NCI-H1694 treated with DMSO at 0.1 percent for 48 hours (cell line): ENCODE measurements at places on chromosomes 5 and 9.

GRCh38 chr9:4581861-4582565 lies 80.1 kb upstream of the PLPP6 start:
- no peak for DNase-seq

DNA sequence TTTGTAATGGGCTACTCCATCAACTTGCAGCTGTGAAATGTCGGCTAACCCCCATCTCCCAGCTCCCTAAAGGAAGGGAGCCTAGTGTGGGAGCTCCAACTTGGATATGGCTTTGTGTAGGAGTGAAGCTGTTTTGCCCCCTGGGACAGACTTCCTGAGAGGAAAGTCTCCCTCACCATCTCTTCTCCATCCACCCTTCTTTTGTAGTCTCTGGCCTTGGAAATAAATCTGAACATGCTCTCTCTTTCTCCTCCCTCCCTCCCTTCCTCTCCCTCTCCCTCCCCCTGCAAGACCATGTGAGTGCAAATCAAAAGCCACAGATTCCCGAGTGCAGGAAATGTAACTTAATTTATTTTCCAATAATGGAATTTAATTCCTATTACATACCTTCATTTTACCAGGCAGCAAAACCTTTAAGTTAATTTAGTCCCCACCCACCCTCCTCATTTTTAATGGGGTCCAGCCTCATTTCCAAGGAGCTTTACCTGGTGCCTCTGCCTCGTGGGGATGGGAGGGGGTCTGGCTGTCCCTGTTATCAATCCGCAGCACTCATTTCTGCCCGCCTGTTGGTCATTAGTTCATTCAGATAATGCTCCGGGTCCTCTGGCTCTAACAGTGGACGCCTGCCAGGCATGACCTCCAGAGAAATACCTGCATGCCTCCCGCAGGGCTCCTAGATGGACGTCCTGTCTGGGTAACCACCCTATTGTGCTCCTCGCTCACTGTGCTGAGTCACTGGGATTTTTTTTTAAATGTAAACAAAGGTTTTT lies 122.9 kb upstream of the TAF11L2 start:
- DNase-seq = no peak

- no peak for DNase-seq
These were observed 366 bp downstream of the EPB41L4A start for GRCh38 chr5:112418659-112419163.

GRCh38 chr9:117286245-117286644 lies 128.6 kb downstream of the ASTN2 start:
- no peak for DNase-seq

DNA sequence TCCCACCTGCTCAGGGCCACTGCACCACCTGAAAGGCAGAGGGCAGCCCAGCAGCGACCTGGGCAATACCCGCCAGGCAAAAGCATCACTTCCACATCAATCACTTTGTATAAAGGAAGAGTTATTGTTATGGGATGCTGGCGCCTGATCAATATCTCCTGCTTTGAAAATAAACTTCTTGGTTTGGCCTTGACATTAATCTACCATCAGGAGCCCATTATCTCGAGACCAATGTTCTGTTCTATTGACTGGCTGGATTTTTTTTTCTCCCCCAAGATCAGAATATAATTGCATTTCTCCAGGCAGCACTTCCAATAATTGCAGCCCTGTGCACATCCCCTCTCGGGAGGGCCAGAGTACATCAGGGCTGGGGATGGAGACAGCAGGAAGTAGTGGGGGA lies 44.4 kb upstream of the SAP30L start:
- DNase-seq = no peak

DNA sequence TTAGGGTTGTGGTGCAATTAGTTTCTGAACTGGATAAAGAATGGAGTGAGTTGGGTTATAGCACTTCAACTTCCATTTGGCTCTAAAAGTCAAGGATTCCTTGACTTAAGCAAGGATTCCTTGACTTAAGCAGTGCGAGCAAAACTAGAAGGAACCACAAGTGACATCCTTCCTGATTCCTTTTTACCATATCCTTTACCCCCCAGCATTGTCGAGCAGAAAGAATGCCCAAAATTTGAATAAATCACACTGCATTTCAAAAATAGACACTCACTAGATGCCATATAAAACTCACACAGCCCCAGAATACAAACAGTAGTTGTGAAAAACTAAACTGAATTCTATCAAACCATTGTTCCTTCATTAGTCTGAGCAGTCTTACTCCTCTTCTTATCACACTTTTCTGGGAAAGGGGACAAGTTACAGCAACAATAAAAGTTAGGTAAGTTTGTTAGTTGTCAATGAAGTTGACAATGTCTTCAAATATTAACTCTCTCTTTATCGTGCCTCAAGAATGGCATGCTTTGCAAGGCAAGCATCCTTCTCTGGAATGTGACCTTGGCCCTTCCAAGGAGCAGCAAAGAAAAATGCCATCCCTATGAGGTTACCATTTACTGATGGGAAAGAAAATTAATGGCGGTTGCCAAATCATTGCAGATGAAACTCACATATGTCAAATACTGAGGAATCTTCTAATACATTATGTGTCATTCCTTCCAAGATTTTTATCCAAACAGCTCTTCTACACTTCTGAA lies 273.3 kb upstream of the ANKRD55 start:
- DNase-seq = no peak

- no peak for DNase-seq
These were observed 93.7 kb downstream of the HOMER1 start for GRCh38 chr5:79420248-79420647.

- DNase-seq = no peak
These were observed 554.0 kb downstream of the BNC2 start for GRCh38 chr9:16316456-16316855.

- no peak for DNase-seq
These were observed 2.6 kb upstream of the DAB2IP start for GRCh38 chr9:121648799-121649198.

DNA sequence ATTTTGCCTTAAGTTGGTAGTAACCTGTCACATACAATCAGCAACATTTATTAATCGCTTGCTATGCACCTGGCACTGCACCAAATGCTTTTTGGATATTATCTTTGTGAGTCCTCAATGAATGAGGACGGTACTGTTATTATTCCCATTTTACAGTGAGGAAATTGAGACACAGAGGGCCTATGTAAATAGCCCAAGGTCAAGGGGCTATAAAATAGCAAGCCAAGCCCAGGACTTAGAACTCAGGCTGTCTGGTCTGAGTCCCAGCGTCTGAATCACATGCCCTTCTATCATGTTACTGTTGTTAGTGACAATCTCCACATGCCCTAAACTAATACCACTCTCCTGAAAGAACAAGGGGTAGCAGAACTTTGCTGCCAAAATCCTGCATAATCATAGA lies 60.0 kb downstream of the ERAP1 start:
- no peak for DNase-seq

DNA sequence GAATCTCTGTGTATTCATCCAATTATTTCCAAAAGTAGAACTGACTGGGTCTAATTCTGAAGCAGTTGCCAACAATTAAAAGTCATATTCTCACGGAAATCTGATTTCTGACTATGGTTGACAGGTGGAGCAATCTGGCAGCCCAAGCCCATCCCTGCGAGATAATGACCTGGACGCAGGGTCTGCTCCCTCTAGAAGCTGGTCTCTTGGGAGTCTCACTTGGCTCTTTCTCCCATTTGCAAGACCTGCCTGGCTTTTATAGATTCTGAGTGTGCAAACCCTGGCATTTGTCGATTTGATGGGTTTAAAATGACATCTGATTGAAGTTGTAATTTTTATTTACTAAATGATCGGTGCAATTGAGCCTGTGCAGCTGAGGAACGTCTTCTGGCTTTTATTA lies 49.4 kb upstream of the NEURL1B start:
- peak; percentile 20 for DNase-seq

- no peak for DNase-seq
These were observed 1100.4 kb upstream of the EDIL3 start for GRCh38 chr5:85484982-85485574.

DNA sequence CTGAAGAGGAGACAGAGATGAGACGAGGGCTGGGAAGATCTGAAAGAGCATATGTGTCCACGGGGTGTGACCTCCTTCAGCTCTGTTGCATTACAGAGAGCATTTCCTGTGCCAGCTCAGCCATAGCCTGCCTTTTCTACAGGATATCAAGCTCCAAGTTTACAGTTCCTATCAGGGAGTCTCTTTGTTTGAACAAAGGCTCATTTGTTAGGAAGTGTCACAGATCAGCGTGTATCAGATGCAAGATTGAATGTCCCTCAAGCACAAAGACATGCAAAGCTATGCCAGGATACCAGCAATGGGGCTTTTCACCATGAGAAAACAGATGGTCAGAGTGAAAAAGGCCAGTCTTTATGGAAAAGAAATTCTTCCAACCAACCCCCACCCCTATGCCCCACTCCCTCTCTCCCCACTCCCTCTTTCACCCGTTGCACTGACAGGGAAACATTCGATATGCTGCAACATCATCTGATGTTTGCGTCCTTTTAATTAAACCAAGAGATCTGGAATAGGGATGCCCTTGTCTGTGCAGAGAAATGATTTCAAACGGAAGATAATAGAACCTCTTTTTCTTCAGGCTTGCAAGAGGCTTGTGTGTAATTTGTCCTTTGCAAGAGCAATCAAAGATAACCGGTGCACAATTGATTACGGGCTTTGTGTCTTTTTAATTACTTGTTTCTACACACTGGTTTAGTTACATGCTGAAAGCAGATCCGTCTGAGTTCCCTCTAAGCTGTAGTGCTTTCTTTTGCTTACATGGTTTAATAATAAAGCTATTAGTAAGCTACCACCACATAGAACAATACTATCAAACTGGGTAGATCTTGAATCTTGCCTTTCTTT lies 263.1 kb upstream of the RGMB start:
- DNase-seq = no peak

GRCh38 chr9:134773842-134774241 lies 106.8 kb upstream of the FCN2 start:
- no peak for DNase-seq

DNA sequence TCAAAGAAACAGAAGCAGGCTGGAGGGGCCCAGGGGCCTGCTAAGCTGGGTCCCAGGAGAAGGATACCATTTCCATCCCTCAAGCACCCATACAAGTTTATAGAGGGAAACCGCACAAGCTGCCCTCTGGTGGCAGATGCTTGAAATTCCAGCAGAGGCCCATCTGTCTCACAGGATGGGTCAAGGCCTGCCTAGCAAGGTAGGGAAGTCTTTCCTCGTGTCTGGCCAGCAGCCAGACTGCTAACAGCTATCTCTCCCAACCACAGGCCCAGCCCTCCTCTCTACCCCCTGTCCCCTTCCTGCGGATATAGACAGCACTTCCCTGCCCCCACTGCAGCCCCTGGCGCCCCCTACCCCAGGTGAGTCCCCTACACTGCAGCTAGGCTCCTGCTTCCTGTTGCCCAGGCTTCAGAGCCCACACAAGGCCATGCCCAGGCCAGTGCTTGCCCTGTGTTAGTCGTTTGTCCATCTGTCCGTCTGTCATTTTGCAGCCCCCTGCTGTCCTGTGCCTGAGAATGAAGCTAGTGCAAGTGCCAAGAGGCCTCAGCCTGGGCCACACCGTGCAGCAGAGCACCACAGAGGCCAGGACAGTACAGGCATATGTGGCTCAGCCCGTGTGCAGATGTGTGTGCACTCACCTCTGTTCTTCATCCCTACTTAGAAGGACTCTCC lies 26.2 kb downstream of the TCF7 start:
- peak; percentile 64 for DNase-seq

DNA sequence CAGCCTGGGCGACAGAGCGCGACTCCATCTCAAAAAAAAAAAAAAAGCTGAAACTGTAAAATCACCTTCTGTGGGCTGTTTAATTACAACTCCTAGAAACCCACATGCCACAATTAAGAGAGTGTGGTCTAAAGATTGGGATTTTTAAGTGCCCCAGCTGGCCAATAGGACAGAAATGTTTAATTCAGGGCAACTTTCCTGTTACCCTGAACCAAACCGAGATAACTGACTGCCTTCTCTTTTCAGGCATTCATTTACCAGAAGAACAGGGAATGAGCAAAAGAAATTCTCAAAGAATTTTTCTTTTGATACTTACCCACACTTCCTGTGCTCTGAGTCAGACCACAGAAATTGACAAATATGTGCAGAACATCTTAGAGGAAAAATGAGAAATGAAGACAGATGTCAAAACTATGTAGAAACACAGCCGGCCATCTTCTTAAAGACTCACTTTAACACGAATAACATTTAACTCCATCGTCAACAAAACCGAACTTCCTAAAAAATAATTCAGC lies 221.3 kb upstream of the DAPK1 start:
- no peak for DNase-seq

- DNase-seq = peak; percentile 46
These were observed 12.0 kb upstream of the OLFM1 start for GRCh38 chr9:135075234-135076142.

- DNase-seq = no peak
These were observed 55.9 kb upstream of the NKD2 start for GRCh38 chr5:952597-953271.

GRCh38 chr5:131792896-131793295 lies 3.9 kb downstream of the FNIP1 start:
- no peak for DNase-seq

- no peak for DNase-seq
These were observed 405.4 kb downstream of the TMEM232 start for GRCh38 chr5:110321117-110321516.

DNA sequence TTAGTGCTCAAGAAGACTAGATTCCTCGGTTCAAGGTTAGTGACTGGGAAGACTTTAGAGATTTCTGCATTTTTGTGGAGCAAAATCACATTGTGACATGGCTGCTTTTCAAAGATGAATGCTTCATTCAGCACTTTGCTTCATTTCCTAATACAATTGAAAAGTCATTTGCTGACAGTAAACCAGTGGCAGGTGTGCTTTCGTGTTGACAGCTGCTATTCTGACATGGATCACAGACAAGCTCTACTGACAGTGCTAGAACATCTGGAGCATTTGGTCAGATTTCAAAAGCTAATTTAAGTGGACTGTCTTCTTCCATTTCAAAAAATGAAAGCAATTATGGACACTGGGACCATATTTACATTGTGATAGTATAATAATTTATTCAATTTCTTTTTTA lies 1060.1 kb downstream of the PTPRD start:
- peak; percentile 49 for DNase-seq

- no peak for DNase-seq
These were observed 94.1 kb downstream of the PLCXD3 start for GRCh38 chr5:41416336-41416735.

DNA sequence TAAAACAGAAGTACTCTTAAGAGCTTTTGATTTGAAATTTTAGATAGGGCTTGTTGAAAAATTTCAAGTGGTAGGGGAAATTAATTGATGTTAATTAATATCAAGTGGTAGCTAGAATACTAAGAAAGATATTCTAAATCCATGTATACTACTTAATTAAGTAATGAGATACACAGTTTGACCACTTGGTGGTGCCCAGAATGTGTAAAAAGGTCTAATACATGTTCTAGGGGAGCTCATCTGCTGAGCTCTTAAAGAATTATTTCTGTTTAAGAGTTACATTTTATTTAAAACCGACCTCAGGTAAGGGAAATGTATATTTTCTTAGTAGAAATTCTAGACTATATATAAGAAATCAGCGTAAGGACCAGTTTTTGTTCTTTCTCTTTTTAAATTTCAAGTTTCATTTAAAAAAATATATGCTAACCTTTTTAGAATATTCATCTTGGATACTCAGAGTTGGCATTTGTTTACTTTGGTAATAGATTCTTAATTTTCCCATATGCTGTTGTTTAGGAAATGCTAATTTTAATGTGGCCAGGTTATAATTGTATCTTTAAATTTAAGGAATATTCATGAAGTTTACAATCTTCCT lies 61.5 kb downstream of the LNPEP start:
- peak; percentile 55 for DNase-seq

- DNase-seq = no peak
These were observed 13.3 kb upstream of the LHX3 start for GRCh38 chr9:136218271-136218670.

- no peak for DNase-seq
These were observed 112.5 kb downstream of the WDR41 start for GRCh38 chr5:77379558-77380061.

- no peak for DNase-seq
These were observed 1.3 kb downstream of the ADRB2 start for GRCh38 chr5:148827723-148828122.
